Daoy (cell line): ENCODE measurements at places on chromosomes 2 and 18.

DNA sequence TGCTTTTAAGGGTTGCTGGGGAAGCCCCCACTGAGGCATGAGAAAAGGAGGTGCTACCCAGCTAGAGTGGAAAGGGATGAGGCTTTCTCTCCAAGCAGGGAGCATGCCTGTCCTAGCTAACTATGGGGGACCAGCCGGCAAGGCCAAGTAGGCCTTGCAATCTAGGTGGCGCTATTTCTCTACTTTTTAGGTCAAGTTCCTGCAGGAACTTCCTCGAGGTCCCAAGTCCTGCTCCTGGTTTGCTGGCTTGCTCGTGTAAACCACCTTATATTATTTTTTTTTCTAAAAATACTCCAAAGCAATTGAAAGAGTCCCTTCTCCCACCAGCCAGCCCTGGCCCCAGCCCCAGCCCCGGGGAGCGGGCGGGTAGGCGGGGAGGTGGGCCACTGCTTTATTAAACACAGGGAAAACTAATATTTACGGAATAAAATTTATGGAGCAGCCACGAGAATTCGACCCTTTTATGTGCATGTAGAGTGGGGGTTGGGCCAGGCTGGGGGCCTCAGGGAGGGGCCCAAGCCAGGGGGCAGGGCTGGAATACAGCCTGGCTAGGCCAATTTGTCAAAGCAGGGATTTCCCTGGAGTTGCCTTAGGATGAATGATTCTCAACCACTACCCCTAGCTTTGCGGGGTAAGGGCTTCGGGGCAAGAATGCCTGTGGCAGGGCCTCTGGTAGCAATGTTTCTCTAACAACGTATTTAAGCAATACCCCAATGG, 12.8 kb upstream of the IHH start:
- peak; percentile 49 for DNase-seq

GRCh38 chr2:234162861-234163260, 112.4 kb downstream of the SPP2 start:
- DNase-seq = no peak

DNA sequence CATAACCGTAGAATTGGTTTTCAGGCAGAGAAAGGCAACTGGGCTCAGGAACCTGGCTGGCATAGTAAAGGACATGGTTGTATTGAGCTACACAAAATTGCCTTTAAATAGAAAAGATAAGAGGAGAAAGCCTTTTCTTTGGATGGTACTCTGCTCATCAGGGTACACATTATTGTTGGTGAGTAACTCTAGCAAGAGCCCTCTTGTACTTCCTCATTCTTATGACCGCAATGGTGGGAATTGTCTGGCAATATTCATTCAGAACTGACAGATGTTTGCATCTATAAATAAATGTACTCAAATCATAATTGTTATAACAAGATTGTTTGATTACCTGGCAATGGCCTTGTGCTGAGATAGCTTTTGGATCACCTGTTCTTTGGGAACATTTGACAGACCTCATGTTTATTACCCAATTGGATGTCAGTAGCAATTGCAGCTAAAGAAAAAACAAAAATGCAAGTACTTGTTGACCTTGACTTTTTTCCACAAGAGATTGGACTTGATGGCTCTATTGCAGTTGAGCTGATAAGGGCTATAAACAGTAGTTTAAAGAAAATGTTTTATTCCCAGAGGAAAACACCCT, 43.9 kb downstream of the MEIS1 start:
- no peak for DNase-seq

DNA sequence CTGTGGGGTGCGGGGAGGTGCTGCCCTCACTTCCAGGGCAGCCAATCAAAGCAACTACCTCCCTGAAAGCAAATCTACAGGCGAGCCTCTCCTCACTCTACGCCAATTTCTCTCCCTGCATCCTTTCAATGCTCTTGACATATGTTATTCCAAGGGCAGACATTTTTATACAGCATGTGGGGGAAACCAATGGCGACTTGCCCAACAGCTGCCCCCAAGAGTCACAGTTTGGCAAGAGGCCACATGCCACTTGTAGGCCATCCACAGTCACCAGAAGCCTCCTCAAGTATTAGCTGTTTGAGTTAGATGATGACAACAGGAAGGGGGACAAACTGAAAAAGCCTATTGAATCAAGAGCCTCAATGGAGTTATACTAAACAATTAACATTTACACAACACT, 114.6 kb downstream of the MYO5B start:
- no peak for DNase-seq

DNA sequence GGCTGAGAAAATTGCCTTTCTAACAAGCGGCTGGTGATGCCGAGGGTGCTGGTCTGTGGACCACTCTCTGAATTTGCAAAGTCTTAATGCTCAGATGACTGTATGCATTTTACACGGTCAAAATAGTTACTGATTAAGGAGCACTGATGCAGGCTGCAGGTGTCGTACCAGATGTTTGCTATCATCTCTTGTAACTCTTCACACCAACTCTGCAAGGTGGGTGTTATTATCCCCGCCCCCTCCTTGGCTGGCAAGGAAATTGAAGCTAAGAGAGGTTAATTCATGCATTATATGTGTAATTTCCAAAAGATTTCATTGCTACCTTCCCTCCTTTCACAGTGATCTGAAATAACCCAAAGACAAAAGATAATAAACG, 13.0 kb upstream of the LBH start:
- DNase-seq = no peak

GRCh38 chr2:151824886-151825285, 3.3 kb downstream of the ARL5A start:
- DNase-seq = no peak

GRCh38 chr2:199895406-199895805, 15.7 kb upstream of the C2orf69 start:
- no peak for DNase-seq

DNA sequence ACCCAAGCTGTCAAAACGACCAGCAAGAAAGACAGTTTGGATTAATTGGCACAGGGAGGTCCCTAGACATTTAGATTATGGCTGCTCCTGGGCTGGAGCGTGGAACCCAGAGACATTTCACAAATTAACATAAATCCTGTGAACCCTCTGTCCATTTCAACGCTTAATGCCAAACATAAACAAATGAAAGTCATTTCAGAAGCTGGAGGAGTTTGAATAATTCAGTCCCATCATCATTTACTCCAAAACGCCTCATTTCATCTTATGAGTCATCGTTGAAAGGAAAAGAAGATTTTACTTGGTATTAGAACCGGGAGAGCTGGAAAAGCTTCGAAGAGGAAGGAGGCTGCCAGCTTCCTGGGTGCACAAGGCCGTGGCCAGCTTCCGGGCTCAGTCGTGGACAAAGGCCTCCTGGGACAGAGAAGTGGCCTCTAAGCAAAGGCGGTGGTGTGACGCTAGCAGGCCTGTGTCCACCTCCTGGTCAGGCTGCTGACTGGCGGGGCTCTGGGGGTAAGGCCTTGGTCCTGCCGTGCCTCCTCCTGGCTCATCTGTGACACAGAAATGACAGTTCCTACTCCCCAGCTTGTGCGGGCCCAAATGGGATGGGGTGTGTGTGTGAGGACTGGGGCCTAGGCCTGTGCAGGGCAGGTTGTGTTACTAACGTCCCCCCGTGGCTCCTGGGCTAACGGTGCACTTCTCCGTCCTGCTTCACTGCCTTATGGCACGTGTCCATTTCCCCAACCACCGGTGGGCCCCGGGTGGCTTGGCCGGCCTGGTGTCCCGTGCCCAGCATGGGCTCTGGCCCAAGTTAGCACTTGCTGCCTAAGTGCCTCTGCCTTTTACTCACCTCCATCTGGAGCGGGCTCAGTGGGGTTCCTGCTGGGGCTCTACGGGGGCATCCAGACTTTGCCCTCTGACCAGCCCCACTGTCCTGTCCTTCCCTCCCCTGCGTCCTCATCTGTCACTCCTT, 71.6 kb downstream of the RRM2 start:
- DNase-seq = no peak

DNA sequence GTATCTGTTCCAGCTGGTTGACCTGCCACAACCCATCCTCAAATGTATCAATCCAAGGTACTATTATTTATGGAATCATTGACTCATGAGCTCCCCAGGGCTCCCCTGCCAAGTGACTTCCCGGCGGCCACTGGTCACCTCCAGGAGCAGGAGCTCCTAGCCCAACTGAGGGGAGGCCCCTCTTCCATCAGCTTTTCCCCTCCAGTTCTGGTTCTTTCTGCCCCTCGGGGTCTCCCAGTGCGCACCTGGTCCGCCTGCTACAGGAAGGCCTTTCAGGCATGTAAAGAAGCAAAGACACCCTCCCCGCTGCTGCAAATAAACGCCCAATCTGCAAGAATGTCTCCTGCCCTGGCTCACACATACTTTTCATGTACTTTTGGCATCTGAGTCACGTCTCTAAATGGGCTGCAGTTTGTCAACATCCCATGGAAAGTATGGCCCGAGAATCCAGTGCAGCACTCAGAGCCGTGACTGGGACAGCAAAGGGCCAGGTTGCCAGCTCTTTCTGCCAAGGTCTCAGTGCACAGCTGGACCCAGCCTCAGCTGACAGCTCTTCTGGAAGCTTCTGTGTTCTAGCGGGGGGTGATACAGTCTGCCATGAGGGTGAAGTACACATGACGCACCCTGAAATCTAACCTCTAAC, 41.4 kb downstream of the KLHL29 start:
- peak; percentile 63 for DNase-seq

DNA sequence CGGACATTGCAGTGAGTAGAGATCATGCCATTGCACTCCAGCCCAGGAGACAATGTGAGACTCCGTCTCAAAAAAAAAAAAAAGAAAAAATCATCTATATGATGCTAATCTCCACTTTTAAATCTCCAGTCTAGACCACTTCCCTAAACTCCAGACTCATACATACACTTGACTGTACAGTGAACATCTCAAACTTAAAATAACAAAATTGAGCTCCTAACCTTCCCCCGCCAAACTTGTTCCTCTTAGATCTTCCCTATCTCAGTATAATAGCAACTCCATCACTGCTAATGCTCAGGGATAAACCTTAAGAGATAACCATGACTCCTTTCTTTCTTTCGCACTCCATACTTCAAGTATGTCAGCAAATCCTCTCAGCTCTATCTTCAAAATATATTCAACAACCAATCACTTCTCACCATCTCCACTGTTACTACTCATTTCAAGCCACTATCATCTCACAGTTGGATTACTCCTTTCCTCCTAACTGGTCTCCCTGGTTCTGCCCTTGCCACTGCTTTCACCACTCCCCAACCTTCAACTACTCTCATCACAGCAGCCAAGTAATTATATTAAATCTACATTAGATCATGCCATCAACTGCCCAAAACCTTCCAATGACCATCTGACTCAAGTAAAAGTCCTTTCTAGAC, 12.0 kb downstream of the MEMO1 start:
- no peak for DNase-seq

DNA sequence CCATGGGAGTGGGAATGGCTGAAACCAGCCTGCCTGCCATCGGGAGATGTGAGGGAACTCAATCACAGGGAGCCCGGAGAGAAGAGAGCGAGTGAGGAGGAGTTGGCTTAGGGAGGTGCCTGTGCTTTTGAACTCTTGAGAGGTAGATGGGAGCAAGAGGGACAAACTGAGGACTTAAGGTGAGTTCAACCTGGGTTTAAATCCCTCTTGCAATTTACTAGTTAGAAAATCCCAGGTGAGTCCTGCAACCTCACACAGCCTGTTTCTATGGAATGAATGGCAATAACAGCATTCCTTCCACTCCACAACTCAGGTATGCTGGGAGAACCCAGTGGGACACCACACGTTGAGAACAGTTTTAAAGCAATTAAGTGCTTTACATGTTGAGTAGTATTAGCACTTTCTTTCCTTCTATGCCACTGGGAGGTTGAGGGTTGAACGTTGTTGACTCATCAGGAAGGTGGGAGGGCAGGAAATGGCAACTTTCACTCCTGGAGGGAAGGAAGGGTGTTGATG, 57.3 kb downstream of the VIT start:
- DNase-seq = peak; percentile 70

DNA sequence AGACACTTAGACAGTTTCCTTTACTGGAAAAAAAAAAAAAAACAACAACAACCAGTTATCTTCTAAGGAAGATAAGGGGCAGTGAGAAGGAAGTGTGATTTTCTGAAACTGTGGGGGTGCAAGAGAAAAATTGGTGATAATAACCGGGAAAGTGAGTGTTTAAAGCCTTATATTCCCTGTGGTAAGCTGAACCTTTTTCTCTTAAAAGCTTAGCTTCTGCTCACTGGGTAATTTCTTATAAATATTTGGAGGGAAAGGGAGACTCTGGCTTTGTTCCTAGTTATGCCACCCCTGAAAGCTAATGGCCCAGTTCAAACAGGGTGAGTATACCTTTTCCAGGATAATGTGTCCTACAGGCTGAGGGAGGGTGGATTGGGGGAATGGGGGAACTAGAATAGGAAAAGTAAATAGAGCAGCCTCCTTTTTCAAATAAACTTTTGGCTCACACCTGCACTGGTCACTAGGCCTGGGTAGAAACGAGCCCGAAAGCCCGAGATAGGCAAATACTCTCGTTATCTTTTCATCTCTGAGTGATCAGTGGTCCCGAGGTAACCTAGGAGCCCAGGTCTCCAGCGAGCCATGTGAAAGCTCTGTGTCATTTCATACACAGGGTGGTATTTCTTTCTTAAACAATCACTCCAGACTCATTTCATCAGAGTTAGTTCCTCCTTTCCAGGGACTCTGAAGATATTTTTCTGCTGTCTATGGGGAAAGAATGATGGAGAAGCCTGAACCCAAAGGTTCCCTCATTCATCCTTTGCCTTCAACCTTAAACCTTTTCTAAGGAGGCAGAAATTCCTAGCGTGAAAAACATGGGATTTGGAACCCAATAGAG, 15.5 kb upstream of the SRBD1 start:
- no peak for DNase-seq

DNA sequence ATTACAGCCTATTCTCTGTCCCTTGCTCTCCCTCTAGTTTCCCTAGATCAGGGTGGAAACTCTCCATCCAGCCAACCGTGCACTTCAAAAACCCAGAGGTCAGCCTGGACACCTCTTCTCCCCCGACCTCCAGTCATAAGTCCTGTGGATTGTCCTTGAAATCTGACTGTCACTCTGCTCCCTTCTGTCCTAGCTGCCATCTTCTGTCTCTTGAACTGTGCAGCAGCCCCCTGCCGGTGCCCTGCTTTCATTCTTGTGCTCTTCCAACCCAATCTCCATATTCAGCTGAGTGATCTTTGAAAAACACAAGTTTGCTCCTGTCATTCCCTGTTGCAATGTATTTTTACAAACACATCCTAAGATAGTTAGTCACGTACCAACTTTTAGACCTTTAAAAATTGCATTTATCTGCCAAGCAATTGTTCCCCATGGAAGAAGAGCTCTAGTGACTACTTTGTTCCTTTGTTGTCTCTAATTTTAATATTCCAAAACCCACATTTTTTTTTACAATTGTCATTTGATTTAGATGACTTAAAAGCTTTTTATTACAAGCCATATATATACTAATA, 254.3 kb downstream of the CAMKMT start:
- no peak for DNase-seq

GRCh38 chr18:58580623-58581022, 48.3 kb downstream of the ALPK2 start:
- no peak for DNase-seq

DNA sequence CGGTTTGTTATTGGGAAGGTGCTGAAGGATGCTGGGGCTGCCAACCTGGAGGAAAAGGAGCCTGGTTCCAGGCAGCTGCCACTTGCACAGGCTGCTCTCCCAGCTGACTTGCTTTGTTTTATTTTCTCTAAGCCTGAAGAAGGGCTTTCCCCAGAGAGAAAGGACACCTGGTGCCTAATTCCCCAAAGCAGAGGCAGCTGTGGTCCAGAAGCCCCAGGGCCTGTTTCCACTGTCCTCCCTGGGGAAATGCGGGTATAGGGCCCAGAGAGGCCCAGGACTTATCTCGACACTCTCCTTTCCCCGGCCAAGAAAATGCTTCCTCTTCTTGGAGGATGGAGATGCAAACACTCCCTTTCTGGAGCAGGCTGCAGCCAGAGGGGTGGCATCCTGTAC, 30.1 kb downstream of the INO80C start:
- DNase-seq = no peak
